Stimulated activated naive CD4-positive, alpha-beta T cell treated with Interleukin-2 at 50 U/mL for 16 hours (primary cell): ENCODE measurements at places on chromosomes 2 and 18.

GRCh38 chr2:6855860-6856547, 9.7 kb downstream of the CMPK2 start:
- DNase-seq = no peak

DNA sequence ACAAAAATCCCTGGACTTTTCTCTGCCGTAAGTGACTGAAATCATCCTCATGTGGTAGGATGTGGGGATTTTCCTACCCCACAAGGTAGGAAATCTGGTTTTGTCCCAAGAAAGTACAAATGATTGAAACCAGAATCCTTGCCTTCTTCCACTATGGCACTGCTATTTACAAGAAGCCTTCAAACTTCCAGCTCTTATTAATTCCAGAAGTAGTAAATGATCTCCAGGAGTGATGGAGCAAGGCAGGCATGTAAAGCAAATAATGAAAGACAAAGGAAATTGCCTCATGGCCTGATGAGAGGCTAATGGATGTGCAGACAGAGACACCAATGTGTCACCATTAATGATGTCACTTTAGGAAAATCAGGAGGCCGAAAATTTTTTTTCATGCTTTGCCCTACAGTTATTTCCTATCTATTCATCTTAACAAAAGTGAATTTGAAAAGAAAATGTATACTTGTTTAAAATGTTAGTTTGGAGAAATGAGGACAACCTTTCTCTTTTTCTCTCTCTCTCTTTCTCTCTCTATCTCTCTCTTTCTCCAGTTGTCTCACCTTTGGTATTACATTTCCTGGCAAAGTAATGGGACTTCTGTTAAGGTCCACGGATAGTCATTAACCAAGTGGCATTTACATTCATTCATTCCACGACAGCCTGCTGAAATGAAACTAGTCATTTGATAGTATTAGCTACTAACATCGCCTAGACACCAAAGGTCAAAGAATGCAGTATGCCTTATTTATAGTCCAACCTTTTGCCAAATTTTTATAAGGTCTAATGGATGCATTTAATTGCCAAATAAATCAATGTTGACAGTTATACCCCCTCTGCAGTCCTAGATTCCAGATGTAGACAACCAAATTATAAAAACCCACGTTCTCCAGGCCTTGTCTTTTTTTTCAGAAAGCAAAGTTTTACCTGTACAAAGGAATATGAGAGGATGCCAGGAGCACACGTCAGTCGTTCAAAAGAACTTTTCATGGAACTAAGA, 5.0 kb upstream of the EVA1A start:
- DNase-seq = no peak

GRCh38 chr18:524466-524865, 24.0 kb upstream of the COLEC12 start:
- no peak for DNase-seq

- no peak for DNase-seq
These were observed 101.0 kb downstream of the PTGR3 start for GRCh38 chr18:75107931-75108276.

DNA sequence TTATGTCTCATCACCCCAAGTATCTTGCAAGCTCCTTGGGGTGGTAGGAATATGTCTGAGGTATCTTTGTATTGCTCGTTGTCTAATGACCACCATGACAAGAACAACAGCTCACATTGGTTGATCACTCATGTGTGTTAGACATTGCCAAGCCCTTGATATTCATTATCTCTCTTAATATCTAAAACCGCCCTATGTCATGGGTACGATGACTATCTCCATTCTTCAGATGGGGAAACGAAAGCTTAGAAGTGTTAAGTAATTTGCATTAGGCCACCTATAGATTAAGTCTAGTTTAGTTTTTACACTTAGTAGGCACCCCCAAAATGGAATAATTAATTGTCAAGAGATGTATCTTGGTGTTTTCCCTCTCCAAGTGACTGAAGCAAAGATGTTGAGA, 57.0 kb downstream of the ICOS start:
- no peak for DNase-seq

- DNase-seq = no peak
These were observed 153.9 kb downstream of the SH3RF3 start for GRCh38 chr2:109282865-109283264.

- no peak for DNase-seq
These were observed 15.2 kb upstream of the ZFP36L2 start for GRCh38 chr2:43241558-43241957.

DNA sequence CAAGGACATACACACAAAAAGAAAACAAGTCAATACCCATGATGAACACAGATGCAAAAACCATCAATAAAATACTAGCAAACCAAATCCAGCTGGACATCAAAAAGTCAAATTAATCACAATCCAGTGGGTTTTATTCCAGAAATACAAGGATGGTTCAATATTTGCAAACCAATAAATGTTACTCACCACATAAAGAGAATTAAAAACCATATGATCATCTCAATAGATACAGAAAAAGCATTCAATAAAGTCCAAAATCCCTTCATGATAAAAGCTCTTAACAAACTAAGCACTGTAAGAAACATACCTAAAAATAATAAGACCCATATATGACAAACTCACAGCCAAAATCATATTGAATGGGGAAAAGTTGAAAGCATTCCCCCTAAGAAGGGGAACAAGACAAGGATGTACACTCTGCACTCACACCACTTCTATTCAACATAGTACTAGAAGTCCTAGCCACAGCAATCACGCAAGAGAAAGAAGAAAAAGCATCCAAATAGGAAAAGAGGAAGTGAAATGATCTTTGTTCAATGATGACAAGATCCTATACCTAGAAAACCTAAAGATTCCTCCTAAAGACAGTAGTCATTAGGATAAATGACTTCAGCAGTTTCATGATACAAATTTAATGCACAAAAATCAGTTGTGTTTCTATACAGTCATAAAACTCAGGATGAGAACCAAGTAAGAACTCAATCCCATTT, 62.6 kb downstream of the TRAPPC8 start:
- no peak for DNase-seq

GRCh38 chr2:216171011-216171410, 61.9 kb downstream of the XRCC5 start:
- DNase-seq = no peak

DNA sequence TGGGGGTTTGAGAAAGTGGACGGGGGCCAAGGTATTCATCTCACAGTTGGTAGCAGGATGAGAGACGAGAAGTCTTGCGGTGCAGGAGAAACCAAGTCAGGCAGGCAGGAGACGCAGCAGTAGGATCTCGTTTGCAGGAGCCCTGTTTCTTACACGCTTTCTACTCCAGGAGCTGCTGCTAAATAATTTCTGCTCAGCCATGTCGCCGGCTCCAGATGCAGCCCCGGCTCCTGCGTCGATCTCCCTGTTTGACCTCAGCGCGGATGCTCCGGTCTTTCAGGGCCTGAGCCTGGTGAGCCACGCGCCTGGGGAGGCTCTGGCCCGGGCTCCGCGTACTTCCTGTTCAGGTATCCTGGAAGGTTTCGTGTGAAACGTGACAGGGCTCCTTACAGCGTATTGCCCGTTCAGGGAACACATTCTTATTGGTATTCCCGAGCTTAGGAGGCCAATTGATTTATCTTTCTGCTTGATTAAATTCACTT, 494 bp downstream of the ANKZF1 start:
- DNase-seq = peak; percentile 32
